ENCODE measurements at places on chromosomes 2 and 18. TPM values are rescaled to one million over a fixed set of nuclear protein-coding genes. Genes with fewer than 3 reads are reported as not detected.

- DNase-seq, result no peak
Observed at GRCh38 chr2:10439185-10439879, 8.8 kb downstream of the ODC1 start.

GRCh38 chr18:59268721-59269562 is 4.3 kb downstream of the RAX start:
- no peak for DNase-seq

DNA sequence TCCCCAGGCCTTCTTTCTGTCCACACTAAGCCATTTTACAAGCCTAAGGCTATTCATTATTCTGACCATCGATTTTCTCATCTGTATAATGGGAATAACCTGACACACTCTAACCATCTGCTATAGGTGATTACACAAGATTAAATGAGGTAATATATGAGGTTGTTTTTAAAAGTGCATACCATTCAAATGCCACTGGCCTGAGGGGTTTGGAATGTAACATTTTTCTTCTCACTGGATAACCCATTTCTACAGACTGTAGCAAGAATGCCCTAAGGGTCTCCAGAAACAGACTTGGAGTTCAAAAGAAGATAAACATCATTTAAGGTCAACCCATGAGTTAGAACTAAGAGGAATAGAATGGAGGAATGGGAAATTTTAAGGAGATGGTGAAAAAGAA is 111.7 kb upstream of the SETBP1 start:
- DNase-seq, result no peak

EPHA4 gene
- 63.1 TPM for total RNA-seq

DNA sequence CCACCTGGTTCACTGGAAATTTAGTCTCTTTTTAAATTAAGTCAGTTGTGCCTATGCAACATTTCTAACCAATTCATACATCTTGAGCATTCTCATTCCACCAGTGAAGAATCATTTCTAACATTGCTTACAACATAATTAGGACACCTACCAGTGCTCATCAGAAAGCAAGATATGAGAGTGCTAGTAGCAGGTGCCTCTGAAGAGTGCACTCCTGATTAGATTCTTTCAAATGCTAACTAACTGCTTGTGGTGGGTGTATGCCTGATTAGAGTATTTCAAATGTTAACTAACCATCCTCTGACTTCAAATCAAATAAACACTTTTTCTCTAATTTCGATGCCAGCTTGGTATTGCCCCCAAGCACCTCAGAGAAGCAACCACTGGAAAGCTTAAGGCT is 124.3 kb upstream of the DNAJC10 start:
- DNase-seq, result no peak
